ENCODE measurements at places on chromosomes 11 and 22.

- DNase-seq, result no peak
Observed at GRCh38 chr11:78156127-78156844, 16.9 kb upstream of the ALG8 start.

DNA sequence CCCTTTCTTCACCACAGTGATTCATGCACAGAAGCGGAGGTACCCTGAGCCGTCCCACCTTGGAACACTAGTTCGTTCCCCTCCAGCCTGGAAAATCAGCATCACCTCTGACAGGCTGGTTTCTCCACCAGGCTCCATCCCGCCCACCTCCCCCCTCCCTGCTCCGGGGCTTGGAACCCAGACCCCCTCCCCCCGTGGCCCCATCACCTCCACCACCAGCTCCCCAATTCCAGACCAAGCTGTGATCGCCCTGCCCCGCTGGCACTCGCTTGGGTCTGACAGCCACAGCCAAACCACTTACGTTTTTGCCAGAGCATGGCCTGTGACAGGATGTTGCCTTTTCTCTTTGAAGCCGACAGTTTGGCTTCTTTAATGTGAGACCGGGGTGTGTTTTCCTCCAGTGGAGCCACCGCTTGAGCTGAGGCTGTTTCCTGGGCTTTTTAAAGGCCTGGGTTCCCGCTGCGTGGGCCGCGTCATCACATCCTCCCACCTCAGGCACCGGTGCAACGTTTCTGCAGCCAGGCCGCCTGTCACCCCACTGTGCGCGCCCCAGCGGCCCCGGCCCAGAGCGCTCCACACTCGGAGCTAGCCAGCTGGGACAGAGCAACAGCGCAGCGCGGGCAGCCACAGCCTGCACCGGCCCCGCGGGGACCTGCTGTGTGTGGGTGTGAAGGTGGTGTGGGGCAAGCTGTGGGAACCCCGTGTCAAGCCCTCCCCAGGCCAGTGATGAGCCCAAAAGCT lies at the start of gene POU2AF1:
Gene POU2AF1 (minus strand): TSS at position 415 of the 741 bp plus-strand sequence. CDS start 98 bp downstream, at position 317.
- DNase-seq, result peak; percentile 13

- DNase-seq, result no peak
Observed at GRCh38 chr11:84626256-84626655, 1000.9 kb downstream of the DLG2 start.

DNA sequence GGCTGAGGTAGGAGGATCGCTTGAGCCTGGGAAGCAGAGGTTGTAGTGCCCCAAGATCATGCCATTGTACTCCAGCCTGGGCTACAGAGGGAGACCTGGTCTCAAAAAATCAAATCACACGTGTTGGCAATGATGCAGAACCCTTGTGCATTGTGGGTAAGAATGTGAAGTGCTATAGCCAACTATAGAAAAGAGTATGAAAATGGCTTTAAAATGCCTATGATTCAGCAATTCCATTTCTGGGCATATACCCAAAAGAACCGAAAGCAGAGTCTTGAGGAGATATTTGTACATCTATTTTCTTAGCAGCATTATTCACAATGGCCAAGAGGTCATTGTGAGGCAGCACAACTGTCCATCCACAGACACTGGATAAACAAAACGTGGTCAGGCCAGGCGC lies 2.6 kb upstream of the FADS3 start:
- no peak for DNase-seq

GRCh38 chr11:12075822-12076821 lies 34.3 kb upstream of the MICAL2 start:
- DNase-seq, result peak; percentile 89

DNA sequence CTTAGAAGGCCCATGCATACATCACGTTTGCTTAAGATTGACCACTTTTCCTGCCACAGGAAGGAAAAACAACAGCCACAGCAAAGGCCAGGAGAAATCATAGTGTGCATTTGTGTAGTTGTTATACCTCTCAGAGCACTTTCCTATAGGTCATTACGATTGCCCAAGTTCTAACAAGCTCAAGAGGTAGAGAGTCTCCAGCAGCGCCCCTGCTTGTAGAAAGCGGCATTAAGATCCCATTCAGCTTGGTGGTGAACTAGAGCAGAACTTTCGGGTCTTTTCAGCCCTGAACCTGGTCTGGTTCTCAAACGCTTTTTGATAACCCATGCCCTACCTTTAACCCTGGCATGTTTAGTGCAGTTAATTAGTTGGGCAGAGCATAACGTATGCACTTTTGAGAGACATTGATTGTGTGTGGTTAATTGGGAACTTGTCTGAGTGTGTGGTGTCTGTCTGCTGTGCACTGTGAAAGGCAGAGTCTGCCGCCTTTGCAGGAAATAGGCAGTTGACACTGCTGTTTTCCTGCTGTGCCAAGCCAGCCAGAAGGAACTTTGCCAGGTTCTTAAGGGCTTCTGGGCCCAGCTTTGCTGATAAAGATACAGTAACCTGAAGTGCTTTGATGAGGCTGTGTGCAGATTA lies 109.9 kb upstream of the CLMP start:
- peak; percentile 41 for DNase-seq

GRCh38 chr22:48414651-48415050 lies 1413.0 kb downstream of the BRD1 start:
- DNase-seq, result no peak

DNA sequence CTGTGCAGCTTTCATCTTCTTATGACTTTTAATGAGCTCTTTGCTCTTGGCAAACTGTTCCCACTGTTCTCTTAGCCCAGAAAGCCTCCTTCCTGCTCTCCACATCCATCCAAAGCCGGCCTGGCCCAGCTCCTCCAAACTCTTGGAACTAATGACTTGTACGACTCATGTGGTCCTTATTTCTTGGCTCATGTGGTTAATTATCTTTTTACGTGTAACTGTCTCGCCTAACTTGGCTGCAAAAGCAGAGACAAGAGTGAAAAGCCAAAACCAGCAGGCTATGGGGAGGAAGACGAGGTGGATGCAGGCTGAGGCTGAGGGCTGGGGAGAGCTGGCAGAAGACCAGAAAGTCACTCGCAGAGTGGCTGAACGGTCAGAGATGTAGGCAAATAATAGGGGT lies 5.5 kb downstream of the CSNK2A3 start:
- peak; percentile 37 for DNase-seq

DNA sequence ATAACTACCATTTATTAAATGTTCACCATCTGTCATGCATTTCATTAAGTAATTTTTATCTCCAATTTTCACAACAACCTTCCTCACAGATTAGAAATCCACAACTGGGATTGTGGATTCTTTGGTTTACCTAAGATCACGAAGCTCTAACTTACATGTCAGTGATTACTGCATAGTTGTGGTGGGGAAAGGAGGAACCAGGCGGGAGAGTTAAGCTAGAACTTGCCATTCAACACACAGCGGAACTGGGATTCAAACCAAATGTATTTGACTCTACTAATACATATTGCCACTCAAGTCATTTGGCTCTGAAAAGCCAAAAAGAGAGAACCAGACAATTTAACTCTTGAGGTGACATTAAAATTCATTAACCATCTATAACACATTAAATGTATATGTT lies 10.4 kb upstream of the LAYN start:
- peak; percentile 57 for DNase-seq

GRCh38 chr11:47603295-47603694 lies 9.1 kb upstream of the C1QTNF4 start:
- DNase-seq, result no peak

GRCh38 chr11:113952588-113952987 lies 22.3 kb upstream of the HTR3A start:
- no peak for DNase-seq

- no peak for DNase-seq
Observed at GRCh38 chr11:113574171-113574570, 99.0 kb upstream of the DRD2 start.

GRCh38 chr22:24827296-24827695 lies 21.3 kb downstream of the SGSM1 start:
- DNase-seq, result no peak

DNA sequence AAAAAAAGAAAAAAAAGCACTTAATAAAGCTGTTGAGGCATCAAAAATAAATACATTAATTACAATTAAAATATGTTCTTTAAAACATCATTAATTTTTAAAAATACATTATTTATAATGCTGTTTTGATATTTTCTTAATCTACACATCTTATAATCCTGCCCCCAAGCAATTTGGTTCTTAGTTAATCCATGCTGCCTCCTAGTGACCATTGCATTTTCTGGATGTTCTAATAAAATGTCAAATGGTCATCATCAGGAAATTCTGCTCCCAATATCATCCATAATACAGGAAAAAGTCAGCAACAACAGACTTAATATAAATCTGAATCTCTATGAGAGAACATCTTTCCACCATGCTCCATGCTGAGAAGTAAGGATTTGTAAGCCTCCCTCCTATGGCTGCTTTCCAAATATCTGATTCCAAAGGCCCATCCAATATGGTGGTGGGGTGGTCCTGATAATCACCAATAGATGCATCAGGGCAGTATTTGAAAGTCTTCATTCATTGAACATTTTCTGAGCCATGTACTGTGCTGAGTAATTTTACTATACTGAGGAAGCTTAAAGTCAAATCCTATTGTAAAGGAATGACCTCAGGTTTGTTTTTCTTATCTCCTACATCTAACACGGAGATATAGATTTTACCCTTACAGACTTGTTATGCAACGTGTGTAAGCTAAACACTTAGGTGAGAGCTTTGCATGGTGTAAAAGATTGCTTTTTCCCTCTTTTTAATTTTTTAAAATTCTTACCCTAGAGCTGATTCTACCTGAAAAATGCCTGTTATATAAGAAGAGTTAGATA lies 124.7 kb upstream of the BMAL1 start:
- DNase-seq, result no peak

GRCh38 chr11:110338684-110339083 lies 42.3 kb upstream of the RDX start:
- DNase-seq, result no peak

GRCh38 chr11:128289048-128289447 lies 298.3 kb downstream of the ETS1 start:
- no peak for DNase-seq

GRCh38 chr22:35580351-35581022 lies 36.6 kb downstream of the MB start:
- no peak for DNase-seq

GRCh38 chr22:17953147-17953546 lies 71.2 kb downstream of the MICAL3 start:
- no peak for DNase-seq

DNA sequence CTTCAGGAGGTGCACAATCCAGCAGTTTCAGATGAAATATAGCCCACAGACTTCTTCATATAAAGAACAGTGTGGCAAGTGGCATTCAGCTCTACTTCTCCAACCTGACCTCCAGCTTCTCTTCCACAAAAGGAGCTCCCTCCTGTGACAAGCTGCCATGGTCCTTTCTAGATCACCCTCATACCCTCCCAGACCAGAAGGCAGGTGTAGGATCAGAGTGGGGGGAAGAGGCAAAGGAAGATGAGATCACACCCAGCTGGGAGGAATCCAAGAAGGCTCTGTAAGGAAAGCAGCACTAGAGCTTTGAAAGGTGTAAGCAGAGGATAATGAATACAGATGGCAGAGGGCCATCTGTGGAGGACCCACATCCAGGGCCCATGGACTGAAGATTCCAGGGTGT lies 7.6 kb downstream of the CLPB start:
- no peak for DNase-seq

GRCh38 chr22:27241430-27242321 lies 559.9 kb downstream of the MN1 start:
- peak; percentile 2 for DNase-seq

GRCh38 chr11:114605370-114605769 lies 9.8 kb upstream of the NXPE4 start:
- no peak for DNase-seq

GRCh38 chr22:30381264-30381663 lies 5.9 kb downstream of the RNF215 start:
- DNase-seq, result no peak

- no peak for DNase-seq
Observed at GRCh38 chr11:130636722-130637464, 188.4 kb downstream of the ADAMTS15 start.

GRCh38 chr11:14593671-14594070 lies 49.9 kb upstream of the PDE3B start:
- DNase-seq, result no peak

- DNase-seq, result no peak
Observed at GRCh38 chr11:104870910-104871309, 27.4 kb downstream of the CASP12 start.

GRCh38 chr11:3959903-3960265 lies 104.4 kb downstream of the STIM1 start:
- DNase-seq, result no peak

DNA sequence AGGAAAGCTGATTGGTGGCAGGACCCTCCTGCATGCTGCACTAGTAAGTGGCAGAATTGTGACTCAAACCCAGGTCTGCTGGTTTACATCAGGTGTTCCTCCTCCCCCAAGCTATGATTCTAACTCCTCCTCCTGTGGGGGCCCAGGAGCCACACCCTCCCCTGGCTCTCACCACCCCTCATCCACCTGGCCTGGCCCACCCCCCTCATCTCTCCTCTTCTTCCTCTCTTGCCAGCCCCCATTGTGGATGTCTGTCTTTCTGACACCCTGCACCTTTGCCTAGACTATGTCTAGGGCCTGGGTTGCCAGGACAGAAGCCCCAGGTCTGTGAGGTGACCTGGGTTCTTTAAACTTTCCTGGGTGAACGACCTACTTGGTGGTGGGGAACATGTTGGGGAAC lies 59.9 kb downstream of the GRIK4 start:
- no peak for DNase-seq

GRCh38 chr11:113677685-113678084 lies 28.4 kb downstream of the TMPRSS5 start:
- no peak for DNase-seq

DNA sequence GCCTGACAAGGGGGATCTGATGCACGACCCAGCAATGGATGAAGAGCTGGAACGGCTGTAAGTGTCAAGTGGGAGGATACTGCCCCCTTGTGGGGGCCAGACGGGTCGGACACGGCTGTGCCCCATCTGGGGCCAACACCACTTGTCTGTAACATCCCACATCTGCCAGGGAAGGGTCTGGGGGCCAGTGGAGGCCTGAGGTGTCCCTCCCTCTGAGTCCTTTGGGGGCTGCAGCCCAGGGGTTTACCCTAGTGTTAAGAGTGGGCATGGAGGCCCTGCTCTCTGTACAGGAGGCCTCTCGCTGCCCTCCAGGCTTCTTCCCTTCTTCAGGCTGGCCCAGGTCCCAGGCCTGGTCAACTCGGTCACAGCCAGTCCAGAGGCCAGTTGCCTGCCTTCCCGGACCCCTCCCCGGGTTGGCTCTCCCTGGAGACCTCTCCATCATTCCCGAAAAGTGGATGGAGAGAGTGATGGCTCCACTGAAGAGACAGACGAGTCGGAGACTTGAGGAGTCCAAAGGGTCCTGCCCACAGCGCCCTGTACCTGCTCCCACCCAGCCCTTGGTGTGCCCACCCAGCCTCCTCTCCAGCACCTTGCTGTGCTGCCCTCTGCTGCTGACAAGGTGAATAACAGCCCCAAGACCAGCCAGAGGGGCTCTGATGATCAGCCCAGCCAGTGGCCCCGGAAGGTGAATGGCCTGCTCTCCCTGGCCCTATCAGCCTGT lies 15.4 kb downstream of the ARFGAP2 start:
- peak; percentile 78 for DNase-seq

DNA sequence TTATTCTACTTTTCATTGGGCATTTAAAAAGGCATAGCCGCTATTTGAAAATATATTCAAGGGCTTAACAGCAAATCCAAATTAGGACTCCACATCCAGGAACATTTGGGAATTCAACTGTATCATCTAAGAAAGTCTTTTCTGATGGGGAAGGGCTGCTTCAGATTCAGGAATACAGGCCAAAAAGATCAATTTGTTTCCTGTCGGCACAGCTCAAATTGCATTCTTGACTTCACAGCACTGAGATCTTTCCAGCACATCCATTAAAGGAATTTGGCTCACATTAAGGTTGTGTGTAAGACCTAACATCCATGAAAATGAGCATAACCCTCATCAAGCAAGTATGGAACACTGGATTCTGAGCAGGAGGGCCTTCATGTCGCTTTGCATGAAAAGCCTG lies 1169.5 kb upstream of the CCDC90B start:
- no peak for DNase-seq

All from cerebellar cortex (tissue), 1 donor.